ENCODE measurements at places on chromosomes 6 and 20.

DNA sequence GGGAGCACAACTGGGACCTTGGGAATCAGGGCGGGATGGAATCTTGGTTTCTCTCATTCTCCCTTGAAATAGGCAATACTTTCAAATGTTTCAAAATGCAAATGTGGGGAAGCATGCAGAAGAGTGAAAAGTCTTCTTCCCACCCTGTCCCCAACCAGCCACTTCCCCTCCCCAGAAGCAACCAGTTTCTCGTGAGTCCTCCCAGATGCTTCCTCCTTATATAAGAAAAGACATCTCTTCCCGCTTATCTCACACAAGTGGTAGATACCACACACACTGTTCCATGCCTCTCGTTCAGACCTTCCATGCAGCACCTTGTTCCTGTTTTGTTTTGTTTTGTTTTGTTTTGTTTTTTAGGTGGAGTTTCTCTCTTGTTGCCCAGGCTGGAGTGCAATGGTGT lies 25.1 kb downstream of the HCK start:
- DNase-seq: no peak

GRCh38 chr6:127222418-127222817 lies 44.2 kb upstream of the RNF146 start:
- no peak for DNase-seq

- DNase-seq: no peak
Observed at GRCh38 chr6:167336844-167337630, 12.2 kb downstream of the TTLL2 start.

DNA sequence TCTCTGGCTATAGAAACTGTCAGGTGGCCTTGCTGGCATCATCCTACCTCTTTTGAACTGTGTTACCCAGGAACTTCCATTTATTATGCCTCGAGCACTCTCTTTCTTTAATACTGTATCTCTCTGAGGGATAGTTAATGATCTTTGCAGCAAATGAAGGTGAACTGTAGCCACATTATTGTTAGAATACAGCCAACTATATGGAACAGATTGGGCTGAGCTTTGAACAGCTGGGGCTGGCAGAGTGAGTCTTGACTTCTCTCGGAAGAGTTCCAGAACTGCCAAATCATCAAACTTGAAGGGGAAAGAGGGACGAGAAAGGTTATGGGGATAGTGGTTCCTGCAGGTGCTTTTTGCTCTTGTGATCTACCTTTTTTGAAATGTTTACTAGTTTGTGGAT lies 237.7 kb downstream of the PRL start:
- DNase-seq: no peak

DNA sequence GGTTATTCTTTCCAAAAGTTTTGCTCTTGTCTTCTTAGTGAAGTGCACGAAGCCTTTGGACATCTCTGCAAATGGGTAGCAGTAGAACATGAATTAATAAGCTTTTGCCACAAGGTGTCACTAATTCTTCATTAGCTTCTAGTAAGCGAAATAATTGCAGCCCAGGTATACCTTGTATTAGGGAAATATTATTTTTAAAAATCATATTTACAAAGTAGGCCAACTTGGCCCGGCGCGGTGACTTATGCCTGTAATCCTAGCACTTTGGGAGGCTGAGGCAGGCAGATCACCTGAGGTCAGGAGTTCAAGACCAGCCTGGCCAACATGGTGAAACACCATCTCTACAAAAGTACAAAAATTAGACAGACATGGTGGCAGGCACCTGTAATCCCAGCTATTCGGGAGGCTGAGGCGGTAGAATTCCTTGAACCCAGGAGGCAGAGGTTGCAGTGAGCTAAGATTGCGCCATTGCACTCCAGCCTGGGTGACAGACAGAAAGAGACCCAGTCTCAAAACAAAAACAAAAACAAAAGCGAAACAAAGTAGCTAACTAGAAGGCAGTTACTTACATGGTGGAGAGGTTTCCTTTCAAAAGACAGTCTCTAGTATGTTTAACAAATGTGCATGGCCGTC lies 8.8 kb upstream of the RSPH3 start:
- no peak for DNase-seq

- peak; percentile 57 for DNase-seq
Observed at GRCh38 chr20:53609491-53610445, 16.1 kb upstream of the ZNF217 start.

GRCh38 chr6:120826253-120826652 lies 508.0 kb downstream of the TBC1D32 start:
- DNase-seq: peak; percentile 51

GRCh38 chr6:36123270-36124139 lies 6.8 kb upstream of the MAPK13 start:
- peak; percentile 57 for DNase-seq

DNA sequence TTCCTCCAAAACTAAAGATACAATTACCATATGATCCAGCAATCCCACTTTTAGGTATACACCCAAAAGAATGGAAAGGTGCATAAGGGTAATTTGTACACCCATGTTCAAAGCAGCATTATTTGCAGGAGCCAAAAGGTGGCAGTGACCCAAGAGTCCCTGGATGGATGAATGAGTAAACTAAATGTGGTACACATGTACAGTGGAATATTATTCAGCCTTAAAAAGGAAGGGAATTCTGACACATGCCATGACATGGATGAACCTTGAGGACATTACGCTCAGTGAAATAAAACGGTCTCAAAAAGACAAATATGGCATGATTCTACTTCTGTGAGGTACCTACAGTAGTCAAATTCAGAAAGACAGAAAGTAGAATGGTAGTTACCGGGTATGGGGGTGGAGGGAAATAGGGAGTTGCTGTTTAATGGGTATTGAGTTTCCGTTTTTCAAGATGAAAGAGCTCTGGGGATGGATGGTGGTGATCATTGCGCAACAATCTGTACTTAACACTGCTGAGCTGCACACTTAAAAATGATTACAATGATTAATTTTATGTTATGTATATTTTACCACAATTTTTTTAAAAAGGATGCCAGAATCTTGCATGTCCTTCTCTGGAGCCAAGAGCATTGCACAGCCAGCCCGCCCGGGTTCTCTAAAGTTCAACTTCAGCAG lies 518.9 kb upstream of the JARID2 start:
- DNase-seq: no peak

GRCh38 chr6:77834591-77834996 lies 181.8 kb downstream of the MEI4 start:
- DNase-seq: no peak

GRCh38 chr6:53162606-53163005 lies 14.0 kb upstream of the GCM1 start:
- DNase-seq: no peak

DNA sequence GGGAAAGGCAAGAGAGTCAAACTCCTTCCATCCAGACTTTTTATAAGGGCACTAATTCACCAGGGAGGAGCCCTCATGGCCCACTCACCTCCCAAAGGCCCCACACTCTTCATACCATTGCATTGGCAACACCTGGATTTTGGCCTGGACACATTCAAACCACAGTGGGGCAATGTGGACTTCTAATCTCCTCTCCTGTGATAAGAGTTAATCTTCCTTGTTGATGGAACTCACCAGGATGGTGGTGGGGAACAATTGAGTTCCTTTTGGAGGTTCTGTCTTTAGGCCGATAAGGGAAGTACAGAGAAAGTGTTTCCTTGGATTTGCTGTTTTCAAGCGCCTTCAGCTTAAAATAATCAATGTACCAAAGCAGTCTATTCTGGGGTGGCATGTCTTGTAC lies 268.7 kb downstream of the CD83 start:
- DNase-seq: no peak

GRCh38 chr6:45473121-45473993 lies 95.6 kb upstream of the SUPT3H start:
- peak; percentile 2 for DNase-seq

DNA sequence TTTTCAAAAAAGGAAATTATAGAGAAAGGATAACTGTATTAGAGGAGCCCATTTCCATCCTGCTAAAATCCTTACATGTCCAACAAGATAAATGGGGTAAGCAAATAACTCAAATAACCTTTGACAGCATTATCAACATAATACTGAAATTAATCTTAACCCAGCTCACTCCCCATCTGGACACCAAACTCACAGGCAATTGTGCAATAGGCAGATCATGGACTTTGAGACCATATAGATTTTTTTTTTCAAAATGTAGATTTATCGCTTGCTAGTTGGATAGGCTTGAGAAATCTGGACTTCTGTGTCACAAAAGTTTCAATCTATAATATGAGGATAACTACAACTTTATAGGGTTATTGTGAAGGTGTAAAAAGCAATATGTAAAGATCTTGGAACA lies 134.4 kb upstream of the ASCC3 start:
- DNase-seq: no peak

DNA sequence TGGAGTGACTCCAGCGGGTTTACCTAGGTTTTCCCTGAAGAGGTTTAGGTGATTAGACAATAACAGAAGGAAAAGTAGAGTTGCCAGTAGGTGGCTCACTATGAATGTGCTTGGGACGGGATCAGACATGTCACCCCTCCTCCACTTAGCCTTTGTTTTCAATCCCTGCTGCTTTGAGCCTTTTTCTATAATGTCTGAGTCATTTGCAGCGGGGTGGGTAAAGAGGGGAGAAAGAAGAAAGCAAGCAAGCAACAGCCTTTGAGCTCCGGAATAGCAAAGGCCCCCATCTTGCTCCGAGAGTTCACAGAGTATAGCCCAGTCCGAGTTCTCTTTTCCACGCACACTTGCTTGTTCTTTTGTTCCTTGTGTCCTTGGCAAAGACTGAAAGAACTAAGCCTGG lies 129.1 kb downstream of the PACRG start:
- DNase-seq: peak; percentile 76

DNA sequence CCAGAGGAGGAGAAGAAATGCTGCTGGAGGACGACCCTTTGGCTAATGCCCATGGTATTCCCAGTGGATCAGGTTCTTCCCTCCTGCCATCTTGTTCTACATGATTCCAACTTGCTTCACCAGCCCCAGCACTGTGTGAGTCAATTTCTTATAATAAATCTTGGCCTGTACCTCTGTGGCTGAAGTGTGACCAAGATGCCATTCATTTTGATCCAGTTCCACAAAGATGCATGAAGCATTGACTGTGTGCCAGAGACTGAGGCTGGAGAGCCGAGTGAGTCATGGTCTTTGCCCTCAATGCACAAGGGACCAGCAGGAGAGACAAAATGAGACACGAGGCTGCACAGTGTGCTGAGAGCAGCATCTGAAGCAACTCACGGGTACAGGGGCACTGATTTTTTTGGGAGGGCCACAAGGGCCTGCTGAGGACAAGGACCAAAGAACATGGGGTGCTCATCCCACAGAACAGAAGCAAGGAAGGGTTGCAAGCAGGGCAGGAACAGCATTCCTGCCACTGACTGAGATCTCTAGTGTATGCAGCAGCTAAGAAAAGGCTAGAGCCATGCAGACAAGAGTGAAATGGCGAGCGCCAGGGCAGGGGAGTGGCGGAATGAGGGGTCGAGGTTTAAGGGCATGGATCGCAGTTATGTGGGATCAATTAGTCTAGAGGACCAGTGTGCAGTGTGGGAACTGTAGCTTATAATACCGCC lies 207.0 kb downstream of the THBS2 start:
- no peak for DNase-seq

DNA sequence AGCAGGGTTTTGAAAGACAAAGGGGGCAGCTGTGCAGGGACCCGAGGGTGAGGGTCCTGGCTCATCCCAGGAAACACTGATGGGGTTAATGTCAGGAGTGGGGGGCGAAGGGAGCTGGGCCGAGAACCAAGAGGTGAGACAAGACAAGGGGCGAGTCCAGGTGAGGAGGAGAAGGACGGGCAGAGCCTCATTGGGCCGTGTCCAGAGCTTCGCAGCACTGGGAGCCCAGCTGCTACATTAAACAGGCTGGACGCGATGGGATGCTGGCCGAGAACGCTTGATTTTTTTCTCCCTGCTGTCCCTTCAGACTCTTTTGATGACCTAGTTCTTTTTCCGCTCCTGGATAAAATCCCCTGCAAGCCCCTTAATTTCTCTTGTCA lies 172.8 kb upstream of the SNX9 start:
- no peak for DNase-seq

- DNase-seq: no peak
Observed at GRCh38 chr6:87742106-87742505, 40.1 kb upstream of the AKIRIN2 start.

GRCh38 chr6:4210629-4211419 lies 75.4 kb upstream of the ECI2 start:
- DNase-seq: peak; percentile 14

DNA sequence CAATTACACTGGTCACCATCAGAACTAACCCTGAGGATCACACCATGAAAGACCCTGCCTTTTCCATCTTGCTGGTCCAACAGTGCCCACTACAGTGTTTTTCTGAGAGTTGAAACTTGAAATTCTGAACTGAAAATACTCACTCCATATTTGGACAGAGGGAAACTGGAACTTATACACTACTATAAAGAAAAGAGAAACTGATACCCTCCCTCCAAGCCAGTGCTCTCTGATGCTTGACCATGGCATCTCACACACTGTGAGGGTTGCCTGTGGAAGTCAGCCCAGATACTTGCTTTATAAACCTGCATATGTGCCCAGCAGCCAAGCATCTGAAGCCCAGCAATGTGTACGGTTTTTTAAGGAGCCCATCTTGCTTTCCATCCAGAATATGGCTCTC lies 108.7 kb downstream of the FOXA2 start:
- DNase-seq: no peak

- DNase-seq: no peak
Observed at GRCh38 chr6:166526937-166527336, 59.5 kb downstream of the RAMACL start.

GRCh38 chr6:137218473-137218916 lies 690 bp downstream of the IFNGR1 start:
- DNase-seq: peak; percentile 27

DNA sequence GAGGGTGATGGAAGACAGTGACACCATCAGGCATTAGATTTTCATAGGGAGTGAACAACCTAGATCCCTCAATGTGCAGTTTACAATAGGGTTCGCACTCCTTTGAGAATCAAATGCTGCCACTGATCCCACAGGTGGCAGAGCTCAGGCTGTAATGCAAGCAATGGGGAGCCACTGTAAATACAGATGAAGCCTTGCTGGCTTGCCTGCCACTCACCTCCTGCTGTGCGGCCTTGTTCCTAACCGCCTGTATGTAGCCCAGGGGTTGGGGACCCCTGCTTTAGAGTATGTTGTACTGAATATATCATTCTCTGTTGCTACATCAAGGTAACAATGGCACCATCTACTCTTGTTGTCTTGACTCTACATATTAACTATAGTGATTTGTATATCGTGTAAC lies 37.1 kb downstream of the TPD52L1 start:
- DNase-seq: no peak

GRCh38 chr20:6055161-6055783 lies 1.4 kb upstream of the LRRN4 start:
- DNase-seq: no peak

- DNase-seq: no peak
Observed at GRCh38 chr6:156191895-156192294, 585.3 kb upstream of the ARID1B start.

GRCh38 chr6:129488313-129488712 lies 221.7 kb downstream of the ARHGAP18 start:
- DNase-seq: no peak
